ENCODE measurements at places on chromosomes 7 and 10.
A peak's percentile ranks its signal among the peaks of the same experiment; 100 is the strongest.

- DNase-seq = no peak
Observed at GRCh38 chr7:108716783-108717182, 147.1 kb downstream of the DNAJB9 start.

DNA sequence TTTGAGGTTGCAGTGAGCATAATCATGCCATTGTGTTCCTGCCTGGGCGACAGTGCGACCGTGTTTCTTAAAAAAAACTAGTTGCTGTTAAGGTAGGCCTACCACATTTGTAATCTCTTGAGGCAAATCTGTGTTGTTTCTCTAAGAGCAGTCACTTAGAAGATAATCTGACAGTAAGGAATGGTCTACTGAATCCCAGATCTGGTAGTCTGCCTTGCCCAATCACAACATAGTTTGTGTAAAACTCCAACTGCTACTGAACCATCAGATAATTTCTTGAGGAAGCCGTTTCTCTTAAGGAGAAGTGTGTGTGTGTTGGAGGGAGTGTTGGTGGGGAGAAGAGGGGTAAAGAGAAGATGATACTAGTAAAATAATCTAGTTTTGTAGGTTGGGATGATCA lies 5.0 kb downstream of the NRF1 start:
- no peak for DNase-seq

DNA sequence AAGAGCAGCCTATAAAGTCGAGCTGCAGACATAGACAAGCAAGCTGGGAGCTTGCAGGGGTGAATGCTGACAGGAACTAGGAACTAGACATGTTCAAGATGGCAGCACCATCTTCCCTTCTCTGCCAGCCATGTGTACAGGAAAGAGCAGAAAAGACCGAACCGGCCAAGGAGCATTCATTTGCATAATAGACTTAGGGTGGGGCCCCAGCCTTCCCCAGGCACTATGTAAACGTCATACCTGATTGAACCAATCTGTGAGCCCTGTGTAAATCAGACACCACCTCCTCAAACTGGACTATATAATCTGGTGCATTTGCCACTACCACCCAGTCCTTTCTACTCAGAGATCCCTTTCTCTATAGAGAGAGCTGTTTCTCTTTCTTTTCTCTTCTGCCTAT lies 106.9 kb upstream of the FAM3C start:
- no peak for DNase-seq

DNA sequence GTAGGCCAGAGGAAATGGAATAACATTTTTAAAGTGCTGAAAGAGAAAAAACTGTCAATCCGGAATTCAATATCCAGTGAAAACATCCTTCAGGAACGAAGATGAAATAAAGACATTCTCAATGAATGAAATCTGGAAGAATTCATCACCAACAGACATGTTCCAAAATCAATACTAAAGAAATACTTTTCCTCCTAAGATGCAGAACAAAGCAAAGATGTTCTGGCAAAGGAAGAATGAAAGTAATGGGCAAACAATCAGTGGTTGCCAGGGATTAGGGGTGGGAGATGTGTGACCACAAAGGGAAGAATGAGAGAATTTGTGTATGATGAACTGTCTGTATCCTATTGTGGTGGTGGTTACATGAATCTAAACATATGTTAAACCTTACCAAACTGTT lies 52.8 kb upstream of the EEPD1 start:
- DNase-seq = no peak

DNA sequence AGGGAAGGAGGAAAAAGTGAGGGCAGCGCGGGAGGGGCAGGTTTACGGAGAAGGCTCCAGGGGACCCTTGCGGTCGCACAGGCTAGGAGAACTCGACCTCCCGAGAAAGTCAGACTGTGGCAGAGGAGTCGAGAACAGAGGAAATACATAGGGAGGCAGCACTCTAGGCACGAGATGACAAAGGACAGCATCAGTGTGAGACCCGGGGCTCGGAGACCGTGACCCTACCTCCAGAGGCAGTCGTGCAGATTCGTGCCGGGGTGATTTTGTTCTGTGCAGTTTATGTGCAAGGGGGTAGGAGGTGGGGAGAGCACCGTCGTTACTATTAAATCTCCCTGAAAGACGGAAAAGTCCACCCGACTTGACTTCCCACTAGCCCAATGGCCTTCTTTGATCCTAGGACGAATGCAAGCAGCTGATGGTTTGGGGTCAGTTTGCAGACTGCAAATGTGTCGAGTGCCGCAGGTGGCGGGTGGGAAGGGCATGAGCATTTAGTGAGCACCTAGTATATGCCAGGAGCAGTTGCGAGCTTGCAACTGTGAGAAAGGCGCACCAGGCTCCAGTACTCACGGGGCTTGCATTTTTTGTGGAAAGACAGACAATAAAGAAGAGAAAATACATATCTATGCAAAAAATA lies 674 bp upstream of the OSBPL3 start:
- DNase-seq = peak; percentile 64

DNA sequence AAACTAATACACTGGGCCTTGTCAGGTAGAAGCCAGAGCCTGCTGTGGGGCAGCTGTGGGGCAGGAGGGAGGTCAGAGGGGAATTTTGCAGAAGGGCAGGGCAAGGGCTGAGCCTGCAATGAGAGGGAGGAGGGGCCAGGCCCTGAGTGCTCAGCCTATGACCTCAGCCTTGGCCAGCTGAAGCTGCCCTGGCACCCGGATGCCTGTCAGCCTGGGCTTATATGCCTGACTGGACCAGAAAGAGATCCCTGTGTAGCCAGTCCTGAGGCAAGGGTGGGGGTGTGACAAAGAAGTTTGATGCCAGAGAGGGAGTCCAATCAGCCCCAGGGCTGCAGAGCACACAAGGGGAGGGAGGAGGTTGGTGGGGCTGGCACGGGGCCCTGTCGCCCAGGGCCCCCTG lies 22.3 kb upstream of the PRRT4 start:
- DNase-seq = no peak

DNA sequence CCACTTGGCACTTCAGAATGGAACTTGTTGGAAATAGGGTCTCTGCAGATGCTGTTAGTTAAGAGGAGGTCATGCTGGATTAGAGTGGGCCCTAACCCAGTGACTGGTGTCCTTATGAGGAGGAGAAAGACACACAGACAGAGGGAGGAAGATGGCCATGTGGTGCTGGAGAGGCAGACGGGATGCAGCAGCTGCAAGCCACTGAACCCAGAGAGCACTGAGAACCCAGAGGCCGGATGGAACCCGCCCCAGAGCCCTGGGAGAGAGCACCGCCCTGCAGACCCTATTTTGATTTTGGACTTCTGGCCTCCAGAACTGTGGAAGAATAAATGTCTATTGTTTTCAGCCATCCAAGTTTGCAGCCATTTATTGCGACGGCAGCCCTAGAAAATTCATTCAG lies 58.0 kb upstream of the EBF3 start:
- no peak for DNase-seq

GRCh38 chr10:63642808-63643207 lies 121.6 kb downstream of the REEP3 start:
- no peak for DNase-seq

- no peak for DNase-seq
Observed at GRCh38 chr7:31017721-31018120, 34.4 kb upstream of the ADCYAP1R1 start.

DNA sequence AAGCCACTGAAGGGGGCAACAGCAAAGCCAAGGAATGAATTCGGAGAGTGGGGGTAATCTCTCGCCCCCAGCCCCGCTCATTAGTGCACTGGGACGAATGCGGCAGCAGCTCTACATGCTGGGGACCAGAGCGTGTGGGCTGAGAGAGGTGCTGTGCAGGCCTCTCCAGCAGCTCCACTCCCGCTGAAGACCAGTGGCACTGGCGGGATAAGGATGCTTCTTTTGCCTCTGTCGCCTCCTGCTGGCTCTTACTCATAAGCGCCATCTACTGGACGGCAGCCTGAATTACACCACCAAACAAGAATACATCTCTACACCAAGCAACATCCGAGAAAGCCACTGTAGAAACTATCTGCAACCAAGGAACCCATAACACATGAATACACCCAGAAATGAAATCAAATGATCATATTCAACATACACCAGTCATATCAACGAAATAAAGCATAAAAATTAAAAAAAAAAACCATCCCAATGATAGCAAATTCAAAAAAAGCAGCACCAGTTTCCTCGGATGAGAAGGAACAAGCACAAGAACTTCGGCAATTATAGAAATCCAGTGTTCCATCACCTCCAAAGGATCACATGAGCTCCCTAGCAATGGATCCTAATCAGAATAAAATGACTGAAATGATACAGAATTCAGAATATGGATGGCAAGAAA lies 79.0 kb upstream of the TMEM168 start:
- no peak for DNase-seq

DNA sequence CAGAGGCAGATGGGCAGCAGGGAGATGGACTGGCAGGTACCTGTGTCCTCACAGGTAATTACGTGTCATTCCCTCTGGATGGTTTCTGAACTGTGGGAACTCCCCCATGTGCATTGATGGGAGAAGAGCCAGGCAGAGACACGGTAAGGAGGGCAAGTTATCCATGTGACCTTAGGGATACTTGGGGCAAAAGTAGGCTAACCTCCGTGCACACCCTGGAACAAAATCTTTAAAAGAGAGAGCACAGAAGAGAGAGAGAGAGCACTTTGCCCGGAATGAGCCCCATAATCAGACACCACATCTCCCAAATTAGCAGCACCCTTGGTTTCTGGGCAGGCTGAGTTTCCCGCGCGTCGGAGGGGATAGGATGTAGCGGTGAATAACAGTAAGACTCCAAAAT lies 423.2 kb downstream of the PAXIP1 start:
- DNase-seq = no peak

GRCh38 chr10:114458955-114459354 lies 54.7 kb upstream of the AFAP1L2 start:
- DNase-seq = no peak

DNA sequence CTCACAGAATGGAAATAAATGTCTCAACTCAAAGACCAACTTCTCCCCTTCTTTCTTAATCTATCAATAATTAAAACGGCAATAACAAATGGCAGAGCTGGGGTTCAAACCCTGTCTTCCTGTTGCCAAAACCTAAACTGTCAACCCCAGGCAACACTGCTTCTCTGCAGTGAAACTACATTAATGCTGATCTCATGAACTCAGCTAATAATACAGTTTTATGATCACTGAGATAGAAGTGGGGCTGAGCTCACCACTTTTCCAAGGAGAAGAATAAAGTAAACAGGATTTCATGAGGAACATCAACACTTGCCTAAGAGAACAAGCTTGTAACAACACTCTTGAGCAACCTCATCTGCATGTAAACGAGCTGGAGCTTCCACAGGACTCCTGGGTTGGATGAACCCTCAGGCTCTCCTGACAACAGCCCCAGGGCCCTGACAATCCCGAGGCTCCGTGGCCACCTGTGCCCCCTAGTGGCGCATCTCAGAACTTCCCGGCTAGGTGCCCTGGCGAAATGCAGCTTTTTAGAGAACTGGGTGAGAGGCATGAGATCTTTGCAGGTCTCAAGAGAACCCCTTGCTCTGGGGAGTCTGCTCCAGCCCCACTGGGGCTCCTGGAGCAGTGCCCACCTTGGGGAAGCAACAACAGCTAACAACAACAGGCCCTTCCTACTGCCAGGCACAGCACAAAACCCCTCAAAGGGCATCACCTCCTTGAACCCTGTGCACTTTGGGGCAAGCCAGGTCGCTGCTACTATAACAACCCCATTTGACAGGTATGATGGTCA lies 169.3 kb downstream of the SH3PXD2A start:
- DNase-seq = peak; percentile 27

DNA sequence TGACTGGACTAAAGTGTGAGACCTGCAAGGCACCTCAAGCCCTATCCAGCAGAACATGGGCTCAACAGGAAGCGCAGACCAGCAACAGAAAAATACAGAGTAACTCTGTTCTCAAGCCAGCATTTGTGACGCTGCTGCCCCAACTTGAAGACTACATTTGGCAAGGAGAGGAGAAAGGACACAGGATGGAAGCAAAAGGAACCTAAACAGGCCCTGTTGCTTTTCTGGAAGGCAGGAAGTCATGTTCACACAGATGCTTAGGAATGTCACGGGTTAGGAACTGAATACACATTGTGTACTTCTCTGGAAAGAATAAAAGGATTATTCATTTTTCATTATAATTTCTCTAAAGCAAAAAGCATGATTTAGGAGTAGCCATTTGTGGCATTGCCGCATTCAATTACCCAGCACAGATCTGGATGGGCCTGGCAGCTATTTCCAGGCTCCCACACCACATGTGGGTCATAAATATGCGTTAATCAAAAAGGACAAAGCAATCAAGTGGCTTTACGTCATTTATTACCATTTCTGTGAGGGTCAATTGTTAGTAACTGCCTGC lies 19.8 kb upstream of the TOMM7 start:
- DNase-seq = no peak

GRCh38 chr7:75885036-75885435 lies 6.2 kb downstream of the RHBDD2 start:
- DNase-seq = no peak

GRCh38 chr7:35474100-35474499 lies 220.2 kb upstream of the TBX20 start:
- DNase-seq = no peak

GRCh38 chr10:63427013-63427412 lies 38.8 kb downstream of the JMJD1C start:
- DNase-seq = no peak

- no peak for DNase-seq
Observed at GRCh38 chr10:79275431-79275851, 71.8 kb upstream of the PPIF start.

GRCh38 chr7:87627634-87627994 lies 584 bp upstream of the RUNDC3B start:
- DNase-seq = no peak

DNA sequence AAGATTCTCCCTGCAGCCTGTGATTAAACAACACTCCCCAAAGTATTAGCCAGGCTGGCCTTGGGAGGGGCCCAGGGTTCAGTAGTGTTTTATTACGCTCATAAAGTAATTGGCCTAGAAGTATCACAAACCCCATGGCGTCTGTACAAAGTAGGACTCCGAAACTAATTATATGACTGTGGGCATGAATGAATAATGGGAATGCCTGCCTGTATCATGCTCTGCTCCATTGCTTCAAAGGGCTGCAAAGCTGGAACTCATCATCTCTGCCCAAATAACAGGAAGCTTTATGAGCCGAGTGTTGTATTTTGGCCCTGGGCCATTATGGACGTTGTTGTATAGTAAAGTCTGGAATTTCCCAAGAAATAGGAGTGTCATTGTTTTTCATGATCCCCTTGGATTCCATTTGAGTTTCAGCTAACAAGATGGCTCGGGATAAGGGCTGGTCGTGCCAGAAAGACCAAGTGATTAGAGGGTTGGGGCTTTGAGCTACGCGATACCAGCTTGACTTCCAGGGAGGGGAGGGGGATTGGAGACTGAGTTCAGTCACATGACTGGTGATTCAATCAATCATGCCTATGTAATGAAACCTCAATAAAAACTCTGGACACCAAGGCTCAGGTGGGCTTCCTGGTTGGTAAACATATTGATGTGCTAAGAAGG lies 65.3 kb upstream of the NPTX2 start:
- no peak for DNase-seq

DNA sequence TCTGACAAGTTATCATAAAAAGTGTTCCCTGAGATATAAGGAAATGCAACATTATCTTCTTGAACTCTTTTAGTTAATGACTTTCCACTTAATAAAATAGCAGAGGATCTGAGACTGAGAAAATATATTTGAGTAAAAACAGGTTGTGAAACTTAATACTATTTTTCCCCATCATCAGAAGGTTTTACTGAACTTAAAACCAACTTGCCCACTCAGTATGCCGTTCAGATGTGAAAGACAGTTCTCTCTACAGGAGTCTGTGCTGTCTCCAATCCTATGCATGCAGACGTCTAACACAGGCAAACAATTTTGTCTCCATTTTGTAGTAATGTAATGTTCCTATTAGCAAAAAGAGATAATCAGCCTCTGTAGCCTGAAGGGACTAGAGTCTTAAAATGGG lies 38.2 kb upstream of the CYP2C18 start:
- DNase-seq = no peak
